CD4-positive, alpha-beta T cell (primary cell): ENCODE measurements at places on chromosomes 12 and 14. TPM values are rescaled to one million over a fixed set of nuclear protein-coding genes. Genes with fewer than 3 reads are reported as not detected.
A peak's percentile ranks its signal among the peaks of the same experiment; 100 is the strongest.

GRCh38 chr14:90442388-90442787 lies 45.6 kb downstream of the CALM1 start:
- H3K4me1 ChIP-seq, result no peaks in the 10 kb centered on the region
- no peak for DNase-seq
- H3K4me3 ChIP-seq, result no peak overlapping the region
- H3K27me3 ChIP-seq, result no peaks in the 10 kb centered on the region
- no peak overlapping the region for H3K27ac ChIP-seq
- H3K36me3 ChIP-seq, result no peaks in the 10 kb centered on the region

- peak overlapping the region; percentile 69 for H3K4me3 ChIP-seq
- H3K27ac ChIP-seq, result peak overlapping the region; percentile 62
- H3K27me3 ChIP-seq, result no peaks in the 10 kb centered on the region
- peaks cover 47% of the 10 kb centered on the region for H3K4me1 ChIP-seq
- H3K36me3 ChIP-seq, result peaks cover 34% of the 10 kb centered on the region
Observed at GRCh38 chr12:123389560-123390351, 5.8 kb downstream of the KMT5A start.

DNA sequence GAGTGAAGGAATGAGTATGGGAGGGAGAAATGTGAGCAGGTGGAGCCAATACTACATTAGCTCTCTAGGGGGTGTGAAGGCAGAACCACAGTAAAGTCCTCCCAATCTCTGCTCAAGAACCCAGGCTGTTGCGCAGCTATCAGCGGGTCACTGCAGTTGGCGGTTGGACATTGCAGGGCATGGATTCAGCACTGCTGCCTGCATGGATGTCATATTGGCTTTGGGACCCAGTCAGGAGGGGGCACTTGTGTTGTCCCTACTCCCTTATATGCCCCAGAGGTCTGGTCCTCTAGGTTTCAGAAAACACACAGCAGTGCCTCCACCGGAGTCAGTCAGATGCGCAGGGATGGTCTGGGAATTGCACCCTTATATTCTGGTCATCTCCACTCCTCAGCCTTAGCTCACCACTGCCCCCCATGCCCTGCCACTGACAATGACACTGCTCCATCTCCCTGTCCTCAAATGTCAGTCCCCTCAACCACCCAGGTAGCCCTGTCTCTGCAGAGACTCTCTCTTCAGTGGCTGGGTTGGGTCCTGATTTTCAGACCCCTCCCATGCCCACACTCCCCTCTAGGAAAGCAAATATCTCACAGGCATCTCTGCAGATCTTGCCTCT lies 9.6 kb downstream of the ZDHHC22 start:
- no peak overlapping the region for H3K4me3 ChIP-seq
- no peaks in the 10 kb centered on the region for H3K36me3 ChIP-seq
- no peak overlapping the region for H3K27ac ChIP-seq

GRCh38 chr12:108685469-108686260 lies 45.7 kb downstream of the CORO1C start:
- no peak for DNase-seq
- peaks cover 22% of the 10 kb centered on the region for H3K4me1 ChIP-seq
- no peak overlapping the region for H3K27ac ChIP-seq
- no peaks in the 10 kb centered on the region for H3K36me3 ChIP-seq
- no peaks in the 10 kb centered on the region for H3K27me3 ChIP-seq

GRCh38 chr14:61120576-61120975 lies 139.5 kb downstream of the SLC38A6 start:
- H3K4me1 ChIP-seq, result no peaks in the 10 kb centered on the region
- H3K4me3 ChIP-seq, result no peak overlapping the region
- no peak for DNase-seq
- no peaks in the 10 kb centered on the region for H3K27me3 ChIP-seq
- no peak overlapping the region for H3K27ac ChIP-seq
- H3K36me3 ChIP-seq, result no peaks in the 10 kb centered on the region

GRCh38 chr12:52006726-52007157 lies at the start of gene TAMALIN:
TSS of gene TAMALIN (plus strand) at chr12:52006946. CDS start at chr12:52007020, 74 bp downstream.
- peaks cover 16% of the 10 kb centered on the region for H3K36me3 ChIP-seq
- peak within 1 kb of the TSS; percentile 73 for H3K27ac ChIP-seq
- DNase-seq, result peak; percentile 82
- H3K4me3 ChIP-seq, result peak within 1 kb of the TSS; percentile 80
- H3K27me3 ChIP-seq, result no peaks in the 10 kb centered on the region
- H3K4me1 ChIP-seq, result peaks cover 30% of the 10 kb centered on the region

DNA sequence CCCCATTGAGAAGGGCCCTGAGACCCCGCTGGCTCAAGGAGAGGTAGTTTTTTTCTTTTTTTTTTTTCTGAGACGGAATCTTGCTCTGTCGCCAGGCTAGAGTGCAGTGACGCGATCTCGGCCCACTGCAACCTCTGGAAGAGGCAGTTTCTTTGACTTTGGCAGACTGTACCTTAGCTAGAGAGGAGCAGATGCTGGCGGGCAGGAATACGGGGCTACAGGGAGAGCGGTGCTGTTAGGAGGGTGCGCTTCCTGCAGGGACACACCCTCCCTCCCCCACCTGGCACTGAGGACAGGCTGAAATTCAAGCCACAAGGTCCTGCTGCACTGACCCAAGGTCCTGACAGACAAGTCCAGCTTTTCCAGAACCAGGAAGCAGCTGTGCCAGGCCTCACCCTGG lies 32.2 kb upstream of the NUDT14 start:
- H3K27me3 ChIP-seq, result no peaks in the 10 kb centered on the region
- no peaks in the 10 kb centered on the region for H3K4me1 ChIP-seq
- no peak overlapping the region for H3K4me3 ChIP-seq

DNA sequence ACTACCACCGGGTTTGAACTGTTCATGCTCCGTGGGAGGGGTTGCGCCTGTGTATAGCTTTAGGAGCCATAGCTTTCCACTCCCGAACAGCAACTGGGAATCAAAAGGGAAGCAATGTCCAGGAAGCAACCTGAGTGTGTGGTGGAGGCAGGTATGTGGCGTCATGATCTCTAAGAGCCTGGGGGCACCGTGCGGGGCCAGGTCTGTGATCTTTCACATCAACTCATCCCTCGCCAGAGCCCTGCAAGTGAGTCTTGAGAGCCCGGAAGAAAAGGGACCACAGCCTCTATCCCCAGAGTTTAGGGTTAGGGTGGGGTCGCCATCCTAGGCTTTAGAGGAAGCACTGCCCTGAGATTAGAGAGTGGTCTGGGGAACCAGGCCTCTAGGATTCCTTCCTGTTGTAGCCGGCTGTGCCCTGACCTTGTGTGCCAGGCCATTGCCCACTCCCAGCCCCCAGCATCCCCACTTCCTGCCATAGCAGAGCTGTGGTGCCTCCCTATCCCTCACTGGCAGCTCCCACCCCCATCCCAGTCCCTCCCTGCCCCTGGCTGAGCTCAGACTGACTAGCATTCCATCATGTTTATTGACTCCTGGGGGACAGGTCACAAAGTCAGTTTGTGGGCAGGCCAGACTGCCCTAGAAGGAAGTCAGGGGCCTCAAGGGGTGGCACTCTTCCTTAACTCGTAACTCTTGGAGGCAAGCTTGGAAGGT lies 745 bp upstream of the ADCY4 start:
- no peak for DNase-seq
- H3K36me3 ChIP-seq, result peaks cover 13% of the 10 kb centered on the region
- no peak overlapping the region for H3K27ac ChIP-seq
- peaks cover 82% of the 10 kb centered on the region for H3K4me1 ChIP-seq
- no peak overlapping the region for H3K4me3 ChIP-seq

DNA sequence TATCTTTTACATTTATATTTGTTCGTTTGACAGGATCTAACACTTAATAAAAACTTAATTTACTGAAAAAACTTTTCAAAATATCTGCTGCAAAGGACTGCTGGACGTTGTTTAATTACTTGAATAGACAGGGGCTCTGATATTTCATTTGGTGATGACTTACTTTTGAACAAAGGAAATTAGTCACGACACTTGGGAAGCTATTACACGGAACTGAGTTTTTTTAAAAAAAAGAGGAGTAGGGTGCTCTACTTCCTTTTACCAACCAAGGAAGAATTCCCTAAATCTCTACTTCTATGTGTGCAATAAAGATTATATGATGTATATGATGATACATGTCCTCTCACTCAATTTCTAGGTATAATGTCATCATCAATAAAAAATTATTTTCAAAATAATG lies 4.7 kb downstream of the FGD6 start:
- H3K4me3 ChIP-seq, result no peak overlapping the region
- H3K36me3 ChIP-seq, result no peaks in the 10 kb centered on the region
- H3K27me3 ChIP-seq, result no peaks in the 10 kb centered on the region
- H3K27ac ChIP-seq, result no peak overlapping the region
- H3K4me1 ChIP-seq, result peaks cover 4% of the 10 kb centered on the region
- DNase-seq, result no peak

DNA sequence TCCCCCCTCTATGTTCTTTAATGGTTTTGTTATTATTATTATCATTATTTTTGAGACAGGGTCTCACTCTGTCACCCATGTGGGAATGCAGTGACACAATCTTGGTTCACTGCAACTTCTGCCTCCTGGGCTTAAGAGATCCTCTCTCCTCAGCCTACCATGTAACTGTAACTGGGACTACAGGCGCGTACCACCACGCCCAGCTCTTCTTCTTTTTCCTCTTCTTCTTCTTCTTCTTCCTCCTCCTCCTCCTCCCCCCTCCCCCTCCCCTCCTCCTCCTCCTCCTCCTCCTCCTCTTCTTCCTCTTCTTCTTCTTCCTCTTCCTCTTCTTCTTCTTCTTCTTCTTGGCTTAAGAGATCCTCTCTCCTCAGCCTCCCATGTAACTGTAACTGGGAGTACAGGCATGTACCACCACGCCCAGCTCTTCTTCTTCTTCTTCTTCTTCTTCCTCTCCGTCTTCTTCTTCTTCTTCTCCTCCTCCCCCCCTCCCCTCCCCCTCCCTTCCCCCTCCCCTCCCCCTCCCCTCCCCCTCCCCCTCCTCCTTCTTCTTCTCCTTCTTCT lies 5.4 kb upstream of the KRT7 start:
- no peak for DNase-seq
- H3K27ac ChIP-seq, result no peak overlapping the region
- H3K36me3 ChIP-seq, result no peaks in the 10 kb centered on the region
- peaks cover 13% of the 10 kb centered on the region for H3K27me3 ChIP-seq
- H3K4me1 ChIP-seq, result no peaks in the 10 kb centered on the region

DNA sequence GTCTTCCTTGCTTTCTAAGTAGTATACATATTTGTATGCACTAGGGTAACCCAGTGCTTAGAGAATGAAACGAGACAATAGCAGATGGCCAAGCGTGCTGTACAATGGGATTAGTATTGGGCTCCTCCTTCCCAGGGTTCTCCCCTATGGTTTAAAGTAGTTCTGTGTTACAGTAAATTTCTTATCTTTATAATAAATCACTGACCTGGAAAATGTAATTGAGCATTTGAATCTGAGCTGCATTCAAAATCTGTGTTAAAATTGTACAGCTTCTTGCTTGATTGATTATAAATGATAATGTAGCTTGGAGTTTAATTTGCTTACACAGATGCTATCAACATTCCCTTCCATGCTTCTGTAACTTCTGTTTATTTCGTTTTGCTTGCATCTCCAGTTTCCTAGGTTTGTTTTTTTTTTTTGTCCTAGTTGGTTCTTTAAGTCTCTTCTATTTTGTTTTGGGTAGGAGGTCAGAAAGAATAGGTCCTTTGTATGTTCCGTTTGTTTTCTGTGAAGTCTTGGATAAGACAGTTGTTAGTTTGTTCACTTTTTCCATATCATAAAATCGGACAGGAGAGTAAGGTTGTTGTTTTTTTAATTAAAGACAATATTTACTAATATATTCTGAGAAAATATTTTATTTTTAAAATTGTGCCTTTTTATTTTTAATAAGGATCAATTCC lies 171.2 kb downstream of the ERC1 start:
- H3K4me3 ChIP-seq, result no peak overlapping the region
- DNase-seq, result no peak
- H3K36me3 ChIP-seq, result no peaks in the 10 kb centered on the region

DNA sequence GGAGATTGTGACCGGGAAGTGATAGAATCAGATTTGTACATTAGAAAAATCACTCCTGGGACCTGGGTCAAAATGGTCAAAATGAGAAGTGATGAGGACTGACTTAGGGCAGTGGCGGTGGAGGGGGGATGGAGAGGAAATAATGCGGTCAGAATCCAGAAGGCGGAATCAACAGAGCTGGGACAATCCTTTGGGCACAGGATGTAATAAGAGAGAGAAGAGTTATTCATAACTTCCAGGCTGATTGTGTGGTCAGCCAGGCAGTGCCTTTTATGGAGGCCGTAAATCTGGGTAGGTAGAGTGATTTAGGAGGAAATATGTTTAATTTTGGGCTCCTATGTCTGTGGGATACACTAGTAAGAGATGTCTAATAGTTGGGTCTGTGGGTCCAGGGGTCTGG lies 21.6 kb downstream of the FBXL14 start:
- DNase-seq, result no peak
- no peak overlapping the region for H3K27ac ChIP-seq
- H3K4me3 ChIP-seq, result no peak overlapping the region
- H3K36me3 ChIP-seq, result peaks cover 2% of the 10 kb centered on the region

- no peak for DNase-seq
- no peak overlapping the region for H3K4me3 ChIP-seq
- peaks cover 39% of the 10 kb centered on the region for H3K36me3 ChIP-seq
- H3K27ac ChIP-seq, result no peak overlapping the region
- no peaks in the 10 kb centered on the region for H3K27me3 ChIP-seq
Observed at GRCh38 chr12:128810182-128811127, 13.3 kb downstream of the SLC15A4 start.

- no peaks in the 10 kb centered on the region for H3K27me3 ChIP-seq
- no peak overlapping the region for H3K4me3 ChIP-seq
- no peak overlapping the region for H3K27ac ChIP-seq
- H3K4me1 ChIP-seq, result no peaks in the 10 kb centered on the region
Observed at GRCh38 chr12:99339663-99340062, 307.9 kb upstream of the GARIN6 start.

DNA sequence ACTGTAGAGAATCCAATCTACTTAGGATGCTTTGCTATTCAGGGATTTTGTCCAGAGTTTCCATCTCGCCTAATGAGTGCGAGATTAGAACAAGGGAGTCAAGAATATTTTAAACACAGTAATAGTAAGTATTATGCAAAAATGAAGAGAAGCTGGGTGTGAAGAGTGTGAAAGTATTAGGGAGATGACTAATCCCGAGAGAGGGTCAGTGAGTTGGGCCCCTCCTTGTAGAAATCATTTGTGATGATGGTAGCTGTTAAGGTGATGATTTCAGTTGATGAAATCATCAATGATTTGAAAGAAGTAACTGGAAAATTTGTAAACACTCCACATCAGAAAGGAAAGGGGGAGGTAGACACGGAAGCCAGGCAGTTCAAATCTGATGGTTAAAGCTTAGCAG lies 478.9 kb upstream of the MGAT4C start:
- no peak for DNase-seq
- H3K36me3 ChIP-seq, result no peaks in the 10 kb centered on the region
- H3K4me1 ChIP-seq, result no peaks in the 10 kb centered on the region
- H3K4me3 ChIP-seq, result no peak overlapping the region

Gene OR6C75
- not detected for total RNA-seq

Gene NFE2
- 0.20 TPM for total RNA-seq

Gene NAV3
- total RNA-seq, result not detected

Gene GDF3
- total RNA-seq, result not detected
